ENCODE measurements at places on chromosomes 11 and 22.

- DNase-seq, result no peak
Measured at GRCh38 chr22:20384865-20385264, 9.1 kb upstream of the ZNF74 start.

DNA sequence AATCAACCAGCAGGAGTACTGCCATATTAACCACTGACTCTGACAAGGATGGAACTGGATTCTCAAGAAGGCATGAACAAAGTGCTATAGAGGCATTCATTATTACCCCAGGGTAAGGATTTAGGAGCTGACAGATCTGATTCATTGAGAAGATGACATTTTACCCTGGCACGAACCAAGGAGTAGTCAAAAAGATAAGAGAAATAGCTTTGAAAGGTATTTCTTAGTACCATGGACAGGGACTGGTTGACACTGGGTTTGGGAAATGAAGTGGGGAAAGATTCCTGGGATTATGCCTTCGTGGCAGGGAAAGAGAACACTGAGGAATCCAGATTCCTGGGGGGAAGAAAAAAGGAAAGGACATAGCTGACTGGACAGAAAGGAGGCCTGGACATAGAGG, 5.1 kb upstream of the SAAL1 start:
- no peak for DNase-seq

- peak; percentile 77 for DNase-seq
Measured at GRCh38 chr22:50190182-50190940, 4.6 kb downstream of the TRABD start.

GRCh38 chr11:111494040-111494439, 18.1 kb downstream of the BTG4 start:
- DNase-seq, result no peak

DNA sequence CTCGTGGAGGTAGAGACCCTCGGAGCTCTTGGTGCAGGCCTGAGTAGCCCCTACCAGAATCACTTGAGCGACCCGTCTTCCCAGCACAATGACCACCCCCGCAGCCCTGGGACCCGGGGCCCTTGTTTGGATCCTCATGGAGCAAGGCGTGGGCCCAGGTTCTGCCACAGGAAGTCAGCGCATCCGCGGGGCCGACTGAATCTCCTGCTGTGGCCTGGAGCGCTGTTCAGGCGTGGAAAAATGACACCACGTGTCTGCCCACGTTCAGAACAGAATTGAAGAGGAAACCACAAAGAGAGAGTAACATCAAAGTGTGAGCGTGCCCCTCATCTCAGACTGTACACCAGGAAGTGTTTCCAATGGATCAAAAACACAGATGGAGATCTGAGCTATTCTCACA, 1479.2 kb downstream of the TBC1D22A start:
- DNase-seq, result no peak

GRCh38 chr11:8805296-8805695, 105.7 kb upstream of the AKIP1 start:
- DNase-seq, result no peak

DNA sequence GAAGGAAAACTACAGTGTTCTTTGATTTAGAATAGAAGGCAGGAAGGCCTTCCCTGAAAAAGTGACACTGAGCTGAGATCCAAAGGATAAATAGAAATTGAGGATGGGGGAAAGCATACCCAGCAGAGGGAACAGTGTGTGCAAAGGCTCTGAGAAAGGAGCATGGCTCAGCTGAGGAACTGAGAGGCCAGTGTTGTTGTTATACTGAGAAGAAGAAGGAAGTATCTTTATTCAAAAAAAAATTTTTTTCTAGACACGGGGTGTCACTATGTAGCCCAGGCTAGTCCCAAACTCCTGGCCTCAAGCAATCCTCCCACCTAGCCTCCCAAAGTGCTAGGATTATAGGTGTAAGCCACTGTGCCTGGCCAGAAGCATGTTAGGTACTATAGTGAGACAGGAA, 3.5 kb upstream of the PIK3C2A start:
- DNase-seq, result no peak

- DNase-seq, result peak; percentile 91
Measured at GRCh38 chr11:67505605-67506396, 638 bp upstream of the PITPNM1 start.

All from activated CD4-positive, CD25-positive, alpha-beta regulatory T cell treated with anti-CD3 and anti-CD28 coated beads, Interleukin-2, amount 50 U/mL, for 72 hours (primary cell).